ENCODE measurements at places on chromosomes 13 and 19. TPM values are rescaled to one million over a fixed set of nuclear protein-coding genes. Genes with fewer than 3 reads are reported as not detected.

The ANGPTL8 gene
- total RNA-seq, result 4.1 TPM

The NCAN gene
- not detected for total RNA-seq

The FGF9 gene
- total RNA-seq, result 2.7 TPM

The ALOX5AP gene
- total RNA-seq, result 46.5 TPM

The IGFL1 gene
- not detected for total RNA-seq

The TRPM4 gene
- total RNA-seq, result 9.4 TPM

The FAM32A gene
- 88.4 TPM for total RNA-seq

The SLC6A16 gene
- total RNA-seq, result 1.3 TPM

The UCHL3 gene
- total RNA-seq, result 28.8 TPM

The KIR3DL1 gene
- not detected for total RNA-seq

- no peak for DNase-seq
Observed at GRCh38 chr19:42553292-42554045, 25.2 kb upstream of the CEACAM1 start.

DNA sequence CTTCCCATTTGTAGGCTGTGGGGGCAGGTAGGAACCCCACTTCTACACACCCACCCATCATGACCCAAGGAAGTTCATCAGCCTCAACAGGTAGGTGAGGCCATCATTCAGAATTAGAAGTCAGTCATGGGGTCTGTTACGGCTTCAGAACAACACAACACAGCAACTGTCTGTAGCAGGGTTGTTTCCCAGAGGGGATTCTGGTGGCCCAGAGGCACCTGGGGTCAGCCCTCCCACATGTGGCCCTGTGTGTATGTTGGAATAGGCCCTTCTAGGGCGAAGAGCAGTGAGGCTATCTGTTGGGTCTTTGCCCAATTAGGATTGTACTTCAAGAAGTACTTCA lies 3.4 kb downstream of the IGFLR1 start:
- no peak for DNase-seq

DNA sequence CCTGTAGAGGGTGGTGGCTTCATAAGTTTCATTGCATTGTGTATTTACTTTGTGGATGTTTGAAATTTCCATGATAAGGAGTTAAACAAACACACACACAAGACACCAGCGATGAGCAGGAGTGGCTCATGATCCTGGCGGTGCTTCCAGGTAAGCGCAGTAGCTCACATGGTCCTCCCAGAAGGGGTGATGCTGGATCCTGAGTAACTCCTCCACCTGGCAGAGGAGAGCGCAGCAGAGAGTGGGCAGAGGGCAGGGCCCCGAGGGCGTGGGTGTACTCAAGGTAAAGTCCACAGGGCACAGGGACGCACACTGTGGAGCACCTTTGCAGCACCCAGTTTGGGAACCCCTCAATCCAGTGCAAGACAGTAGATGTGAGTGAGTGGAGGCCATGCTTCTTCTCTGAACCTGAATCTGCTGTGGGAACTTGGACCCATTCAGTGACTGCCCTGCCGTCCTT lies 54.0 kb downstream of the RFX2 start:
- DNase-seq, result peak; percentile 23

DNA sequence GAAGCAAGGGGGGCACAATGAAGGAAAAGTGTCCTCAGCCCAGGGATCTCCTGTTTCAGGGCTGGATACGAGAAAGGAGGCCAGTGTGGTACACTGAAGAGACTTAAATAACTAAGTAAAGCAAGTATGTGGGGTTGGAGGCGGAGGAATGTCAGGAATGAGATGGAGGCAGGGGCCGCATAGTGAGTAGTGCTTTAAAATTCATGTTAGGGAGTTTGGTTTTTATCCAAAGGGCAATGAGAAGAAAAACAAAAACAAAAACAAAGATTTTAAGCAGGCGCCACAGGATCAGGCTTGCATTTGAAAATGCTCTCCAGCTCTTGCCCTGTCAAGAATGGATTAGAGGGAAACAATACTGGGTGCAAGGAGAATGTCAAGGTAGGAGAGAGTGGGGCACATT lies 273.4 kb downstream of the DCLK1 start:
- no peak for DNase-seq

GRCh38 chr19:45769821-45770191 lies 754 bp upstream of the SIX5 start:
- DNase-seq, result no peak

DNA sequence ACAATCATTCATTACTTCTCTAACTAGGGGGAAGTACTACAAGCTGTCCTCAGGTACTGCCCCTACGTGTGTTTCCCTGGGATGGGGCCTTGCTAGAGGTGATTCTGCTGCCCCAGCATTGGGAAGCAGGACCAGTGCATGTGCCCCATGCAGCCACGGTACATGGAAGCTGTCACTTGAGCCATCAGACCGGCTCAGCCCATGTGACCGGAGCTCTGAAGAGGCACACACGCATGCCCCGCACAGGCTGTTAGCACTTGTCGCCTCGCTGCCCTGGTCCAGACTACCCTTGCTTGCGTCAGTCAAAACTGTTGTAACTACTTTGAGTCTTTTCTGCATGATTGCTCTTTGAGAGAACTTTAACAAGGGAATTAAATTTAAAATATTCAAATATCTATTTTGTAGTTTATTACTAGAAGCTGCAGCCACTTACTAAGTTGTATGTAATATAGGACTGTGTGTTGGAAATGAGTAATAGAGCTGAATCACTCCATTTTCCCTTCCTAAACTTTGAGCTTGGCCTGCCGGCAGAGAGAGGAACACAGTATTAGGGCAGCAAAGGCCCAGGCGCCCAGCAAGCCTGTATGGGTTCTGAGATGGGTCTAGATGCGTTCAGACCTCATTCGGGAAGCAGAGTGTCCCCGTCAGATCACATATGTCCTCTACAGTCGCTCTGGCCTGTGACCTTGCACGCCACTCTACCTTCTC lies 42.2 kb downstream of the DHRS12 start:
- no peak for DNase-seq

DNA sequence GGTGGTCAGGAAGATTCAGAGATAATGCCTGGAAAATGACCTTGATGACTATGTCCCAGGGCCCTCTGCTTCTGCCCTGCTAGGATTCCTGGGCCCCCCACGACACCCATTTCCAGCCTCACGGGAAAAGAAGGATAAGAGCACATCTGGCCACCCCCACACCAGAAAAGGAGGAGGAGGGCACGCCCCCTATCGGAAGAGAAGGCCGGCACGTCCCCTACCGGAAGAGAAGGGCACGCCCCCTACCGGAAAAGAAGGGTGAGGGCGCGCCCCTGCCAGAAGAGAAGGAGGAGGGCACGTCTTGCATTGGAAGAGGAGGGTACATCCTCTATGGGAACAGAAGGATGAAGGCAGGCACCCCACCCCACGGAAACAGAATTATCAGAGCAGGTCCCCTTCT lies 84.3 kb downstream of the IER2 start:
- no peak for DNase-seq

- DNase-seq, result no peak
Observed at GRCh38 chr13:41637586-41637985, 180.2 kb downstream of the RGCC start.

GRCh38 chr19:19403373-19403901 lies 2.0 kb upstream of the GATAD2A start:
- no peak for DNase-seq

- DNase-seq, result no peak
Observed at GRCh38 chr19:55080968-55081769, 5.5 kb downstream of the EPS8L1 start.

DNA sequence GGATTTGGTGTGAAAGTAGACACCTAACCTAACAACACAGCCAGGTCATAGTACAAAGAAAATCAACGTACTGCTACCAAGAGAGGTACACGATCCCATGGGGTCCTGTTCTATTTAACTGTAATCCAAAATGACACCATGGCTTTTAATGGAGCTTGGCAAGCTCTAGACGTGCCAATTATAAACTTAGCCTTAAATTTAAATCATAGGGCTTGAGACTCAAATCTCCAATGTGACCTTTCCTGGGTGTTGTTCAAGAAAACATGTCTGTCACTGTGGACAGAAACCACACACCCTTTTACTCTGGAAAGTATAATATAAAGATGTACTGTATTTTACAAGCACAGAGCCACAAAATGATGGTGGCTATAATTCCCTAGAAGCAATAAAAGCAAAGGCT lies 299.3 kb downstream of the ENOX1 start:
- no peak for DNase-seq

DNA sequence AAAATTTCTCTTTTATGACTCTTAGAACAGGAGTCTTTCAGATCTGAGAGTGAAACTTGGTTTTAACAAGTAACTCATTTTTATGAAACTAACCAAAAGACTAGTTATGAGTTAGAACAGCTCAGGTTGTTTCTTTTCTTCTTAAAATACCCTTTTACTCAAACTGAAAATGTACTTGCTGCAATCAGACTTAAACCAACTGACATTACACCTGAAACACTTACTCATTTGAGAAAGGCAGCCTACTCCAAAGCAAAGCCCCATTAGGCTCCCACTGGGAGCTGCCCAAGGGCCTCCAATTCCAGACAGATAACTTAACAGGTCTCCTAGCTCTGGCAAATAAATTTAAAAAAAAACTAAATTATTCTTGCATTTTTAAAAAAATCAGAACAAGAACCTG lies 3.6 kb downstream of the FOXO1 start:
- no peak for DNase-seq

- DNase-seq, result no peak
Observed at GRCh38 chr13:114149774-114150740, 17.6 kb upstream of the RASA3 start.

DNA sequence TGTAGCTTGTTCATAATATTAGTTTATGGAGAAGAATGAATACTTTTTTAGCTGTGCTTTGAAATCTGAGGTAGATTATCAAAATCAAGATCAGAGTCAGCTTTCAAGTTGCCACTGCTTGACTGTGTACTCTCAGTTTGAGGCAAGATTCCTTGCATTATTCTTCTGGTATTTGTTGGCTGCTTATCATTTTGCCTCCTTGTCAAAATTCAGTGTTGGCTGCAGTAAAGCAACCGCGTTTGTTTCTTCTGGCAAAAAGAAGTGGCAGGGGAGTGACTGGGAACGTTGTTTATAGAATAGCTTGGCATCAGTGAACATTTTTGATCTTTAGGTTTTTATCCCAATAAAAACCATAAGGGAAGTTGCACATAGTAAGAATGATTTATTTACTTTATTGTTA lies 419.3 kb upstream of the GPC6 start:
- no peak for DNase-seq

DNA sequence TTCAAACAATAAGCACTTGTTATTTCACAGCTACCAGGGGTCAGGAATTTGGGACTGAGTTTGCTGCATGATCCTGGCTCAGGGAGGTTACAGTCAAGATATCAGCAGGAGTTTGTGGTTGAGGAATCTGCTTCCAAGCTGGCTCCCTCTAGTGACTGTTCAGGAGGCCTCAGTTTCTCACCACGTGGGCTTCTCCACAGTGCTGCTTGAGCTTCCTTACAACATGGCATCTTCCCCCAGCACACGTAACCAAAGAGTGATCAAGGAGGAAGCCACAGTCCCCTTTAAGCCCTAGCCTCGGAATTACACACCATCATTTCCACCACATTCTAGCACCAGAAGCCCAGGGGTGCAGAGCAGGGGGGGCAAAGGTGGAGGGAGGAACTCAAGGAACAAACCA lies 28.8 kb downstream of the CELF5 start:
- DNase-seq, result no peak

GRCh38 chr19:38267761-38268483 lies 3.5 kb downstream of the SPINT2 start:
- DNase-seq, result no peak

DNA sequence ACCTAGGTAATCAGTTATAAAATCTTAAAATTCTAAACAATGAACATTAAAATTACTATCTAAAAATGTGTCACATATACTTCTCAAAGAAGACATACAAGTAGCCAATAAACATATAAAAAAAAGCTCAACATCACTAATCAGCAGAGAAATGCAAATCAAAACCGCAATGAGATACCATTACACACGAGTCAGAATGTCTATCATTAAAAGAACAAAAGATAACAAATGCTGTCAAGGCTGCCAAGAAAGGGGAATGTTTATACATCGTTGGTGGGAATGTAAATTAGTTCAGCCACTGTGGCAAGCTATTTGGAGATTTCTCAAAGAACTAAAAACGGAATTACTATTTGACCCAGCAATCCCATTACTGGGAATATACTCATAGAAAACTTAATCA lies 310.3 kb upstream of the EDNRB start:
- no peak for DNase-seq

GRCh38 chr13:108003626-108004025 lies 211.7 kb downstream of the LIG4 start:
- no peak for DNase-seq

DNA sequence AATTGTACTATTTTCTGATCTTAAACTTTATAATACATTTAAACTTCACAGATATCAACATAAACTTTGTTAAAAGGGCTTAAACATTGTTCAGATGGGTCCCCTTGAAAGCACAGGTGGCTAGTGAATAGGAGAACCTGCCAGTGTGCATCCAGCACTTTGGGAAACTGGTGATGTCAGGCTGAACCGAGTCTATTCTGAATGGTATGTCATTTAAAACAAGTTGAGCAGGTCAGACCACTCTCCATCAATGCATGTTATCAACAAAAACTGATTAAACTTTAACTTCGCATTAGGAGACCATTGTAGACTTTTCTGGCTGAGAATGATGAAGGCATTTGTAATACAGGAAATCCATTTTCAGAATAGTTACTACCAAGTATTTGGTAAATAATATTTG lies 50.1 kb upstream of the FREM2 start:
- no peak for DNase-seq

- DNase-seq, result no peak
Observed at GRCh38 chr13:25674371-25674770, 302.6 kb downstream of the ATP8A2 start.

GRCh38 chr13:111183087-111183645 lies 68.1 kb downstream of the ARHGEF7 start:
- DNase-seq, result no peak

GRCh38 chr19:54077334-54077733 lies 3.8 kb downstream of the TARM1 start:
- no peak for DNase-seq

Data from omental fat pad (tissue), 4 donors.